ENCODE measurements at places on chromosomes 5 and 9.

DNA sequence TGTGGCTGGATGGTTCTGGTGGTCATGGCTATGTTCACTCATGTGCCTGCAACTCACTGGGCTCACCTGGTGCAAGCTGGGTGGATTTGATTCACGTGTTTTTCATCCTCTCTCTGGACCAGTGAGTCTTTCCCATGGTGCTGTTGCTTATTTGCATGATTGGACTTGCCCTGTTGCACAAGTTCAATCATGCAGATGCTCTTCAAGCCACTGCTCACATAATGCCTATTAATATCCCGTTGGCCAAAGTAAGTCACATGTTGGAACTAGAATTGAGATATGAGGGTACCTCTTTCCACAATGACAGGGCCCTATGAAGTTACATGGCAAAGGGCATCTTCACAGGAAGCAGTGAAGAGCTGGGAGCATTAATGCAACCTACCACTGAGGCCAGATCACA is 26.5 kb upstream of the MROH2B start:
- DNase-seq, result no peak

DNA sequence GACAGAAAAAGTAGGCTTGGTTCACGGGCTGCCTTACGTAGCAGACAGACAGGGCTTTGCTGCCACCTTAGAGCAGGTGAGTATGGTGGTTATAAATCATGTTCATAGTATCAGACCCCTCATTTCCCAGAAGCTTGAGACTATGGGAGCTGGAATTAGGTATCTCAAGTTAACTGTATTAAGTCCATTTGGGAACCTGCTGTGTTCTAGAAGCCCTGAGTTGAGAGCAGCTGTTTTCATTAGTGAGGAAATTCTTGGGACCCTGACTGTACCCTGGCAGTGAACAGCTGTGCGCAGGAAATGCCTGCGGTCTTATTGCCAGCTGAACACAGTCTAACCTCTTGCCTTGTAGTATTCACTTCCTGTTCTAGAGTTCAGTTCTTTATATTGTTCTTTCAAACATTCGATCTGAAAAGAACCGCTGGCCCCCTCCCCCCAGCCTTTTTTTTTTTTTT is 29.8 kb downstream of the UGCG start:
- no peak for DNase-seq

GRCh38 chr5:157708866-157709265 is 22.4 kb upstream of the THG1L start:
- DNase-seq, result no peak

GRCh38 chr9:101469026-101469425 is 33.5 kb upstream of the ALDOB start:
- no peak for DNase-seq

- DNase-seq, result no peak
Measured at GRCh38 chr5:149133795-149134777, 7.2 kb upstream of the ABLIM3 start.

Measured in cortex of kidney (tissue), 1 donor.